DMS79 treated with DMSO at 0.1 percent for 48 hours (cell line): ENCODE measurements at places on chromosomes 11 and 22.

DNA sequence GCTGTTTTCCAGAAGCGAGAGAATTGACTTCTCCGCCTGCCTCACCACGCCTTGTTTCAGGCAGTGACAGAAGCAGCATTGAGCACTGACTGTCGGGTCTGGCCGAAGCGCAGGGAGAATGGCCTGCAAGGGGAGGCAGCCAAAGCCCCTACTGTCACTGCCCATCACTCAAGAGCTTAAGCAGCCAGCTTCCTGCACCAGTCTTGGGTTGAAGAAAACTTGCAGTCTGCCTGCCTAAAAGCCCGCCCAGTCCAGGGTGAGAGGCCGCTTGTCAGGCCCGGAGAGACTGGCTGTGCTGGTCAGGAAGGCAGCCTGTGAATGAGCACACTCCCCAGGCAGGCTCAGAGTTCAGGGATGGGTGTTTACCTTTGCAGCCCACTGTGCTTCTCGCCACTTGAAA is 108.3 kb downstream of the PKNOX2 start:
- DNase-seq, result no peak

GRCh38 chr11:76740772-76741171 is 42.4 kb upstream of the TSKU start:
- no peak for DNase-seq

DNA sequence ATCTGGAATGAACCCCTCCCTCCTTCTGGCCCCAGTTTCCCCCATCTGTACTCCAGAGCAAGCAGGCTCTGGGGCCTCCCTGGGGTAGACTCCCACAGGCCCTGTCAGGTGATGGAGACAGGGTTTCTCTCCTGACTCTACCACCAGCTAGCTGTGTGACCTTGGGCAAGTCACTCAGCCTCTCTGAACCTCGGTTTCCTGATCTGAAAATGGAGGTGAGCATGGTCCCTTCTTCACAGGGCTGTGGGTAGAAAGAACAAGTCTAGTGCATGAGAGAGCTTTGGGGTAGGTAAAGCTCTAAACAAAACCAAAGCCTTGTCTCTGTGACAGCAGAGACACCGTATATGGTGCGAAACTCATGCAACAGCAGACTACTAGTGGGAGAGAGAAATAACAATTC is 5.6 kb downstream of the CD5 start:
- DNase-seq, result no peak

DNA sequence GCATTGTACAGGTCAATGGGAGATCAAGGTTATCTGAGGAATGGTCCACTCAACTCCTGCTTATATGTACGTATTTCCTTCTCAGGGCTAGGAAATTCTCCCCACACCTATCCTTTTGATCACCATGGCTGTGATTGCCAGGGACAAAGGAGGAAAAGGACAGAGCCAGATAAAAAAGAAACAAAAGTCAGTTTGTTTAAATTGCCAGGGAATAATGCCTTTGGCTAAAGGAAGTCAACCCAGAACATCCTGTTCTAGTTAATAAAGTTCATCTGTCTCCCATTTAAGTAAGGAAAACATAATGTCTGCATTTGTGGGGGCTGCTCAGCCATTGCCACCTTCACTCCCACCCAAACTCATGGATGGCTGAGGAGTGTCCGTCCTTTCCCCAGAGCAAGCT is 124.7 kb downstream of the ME3 start:
- no peak for DNase-seq

DNA sequence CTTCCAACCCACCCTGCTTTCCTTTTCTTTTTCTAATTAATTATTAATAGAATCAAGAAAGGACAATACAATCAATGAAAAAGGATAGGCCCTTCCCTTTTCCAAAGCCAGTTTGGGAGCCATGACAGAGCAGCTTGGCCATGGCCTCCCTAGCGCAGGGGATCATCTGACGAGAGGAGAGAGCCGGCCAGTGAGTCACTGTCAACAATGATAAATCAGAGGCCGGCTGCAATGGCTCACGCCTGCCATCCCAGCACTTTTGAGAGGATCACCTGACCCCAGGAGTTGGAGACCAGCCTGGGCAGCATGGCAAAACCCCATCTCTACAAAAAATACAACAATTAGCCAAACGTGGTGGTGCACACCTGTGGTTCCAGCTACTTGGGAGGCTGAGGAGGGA is 27.5 kb upstream of the KRTAP5-7 start:
- no peak for DNase-seq

DNA sequence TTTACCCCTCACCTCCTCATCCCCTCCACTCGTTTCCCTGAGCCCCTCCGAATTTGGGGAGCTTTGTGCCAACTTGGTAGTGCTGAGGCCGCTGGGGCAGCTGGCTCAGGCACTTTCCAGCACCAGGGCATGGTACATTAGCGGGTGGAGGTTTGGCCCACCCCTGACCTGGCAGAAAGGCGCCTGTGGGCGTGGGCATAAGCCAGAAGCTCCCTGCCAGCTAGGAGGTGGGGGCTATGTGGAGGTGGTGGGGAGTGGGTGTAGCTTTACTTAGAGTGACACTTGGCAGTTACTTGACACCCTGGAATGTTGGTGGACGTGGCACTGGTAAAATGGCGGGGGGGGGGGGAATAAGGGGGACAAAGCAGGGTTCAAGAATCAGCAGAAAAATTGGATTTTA is 10.3 kb upstream of the IGF2 start:
- DNase-seq, result no peak

GRCh38 chr11:27173545-27173944 is 132.9 kb downstream of the BBOX1 start:
- peak; percentile 68 for DNase-seq

- no peak for DNase-seq
Measured at GRCh38 chr11:8698917-8699441, 16.4 kb downstream of the RPL27A start.
